ENCODE measurements at places on chromosomes 3 and 15. TPM values are rescaled to one million over a fixed set of nuclear protein-coding genes. Genes with fewer than 3 reads are reported as not detected.

The DET1 gene
- 1.5 TPM for total RNA-seq

The ABCF3 gene
- total RNA-seq: 35.0 TPM

The STRA6 gene
- not detected for total RNA-seq

The MEIS2 gene
- 14.9 TPM for total RNA-seq

The TEX55 gene
- total RNA-seq: not detected

The CYP1A2 gene
- not detected for total RNA-seq

The ANKRD63 gene
- total RNA-seq: not detected
